ENCODE measurements at places on chromosomes 12 and 14.

- no peak for DNase-seq
Measured at GRCh38 chr12:19608039-19608438, 168.7 kb downstream of the AEBP2 start.

GRCh38 chr12:104055686-104056388 is 5.8 kb upstream of the GLT8D2 start:
- DNase-seq: peak; percentile 76

- DNase-seq: no peak
Measured at GRCh38 chr12:14570231-14570630, 2.5 kb upstream of the PLBD1 start.

GRCh38 chr12:11668611-11669010 is 19.1 kb downstream of the ETV6 start:
- DNase-seq: no peak

DNA sequence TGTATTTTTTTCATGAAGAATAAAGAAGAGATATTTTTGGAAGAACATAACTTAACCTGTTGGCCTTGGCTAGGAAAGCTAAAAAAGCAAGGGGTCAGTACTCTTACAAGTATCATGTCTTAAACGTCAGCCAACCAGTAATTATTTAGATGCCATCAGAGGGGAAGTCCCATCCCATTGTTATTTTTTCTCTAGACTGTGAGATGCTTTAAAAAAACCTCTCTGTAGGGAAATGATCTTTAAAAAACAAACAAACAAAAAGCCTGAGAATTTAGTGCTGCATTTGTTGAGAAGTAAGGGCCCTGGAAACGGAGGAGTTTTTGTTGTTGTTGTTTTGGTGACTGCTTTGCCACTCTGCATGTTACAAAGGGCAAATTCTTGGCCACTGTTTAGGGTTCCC is 474.0 kb downstream of the ZFP36L1 start:
- DNase-seq: no peak

DNA sequence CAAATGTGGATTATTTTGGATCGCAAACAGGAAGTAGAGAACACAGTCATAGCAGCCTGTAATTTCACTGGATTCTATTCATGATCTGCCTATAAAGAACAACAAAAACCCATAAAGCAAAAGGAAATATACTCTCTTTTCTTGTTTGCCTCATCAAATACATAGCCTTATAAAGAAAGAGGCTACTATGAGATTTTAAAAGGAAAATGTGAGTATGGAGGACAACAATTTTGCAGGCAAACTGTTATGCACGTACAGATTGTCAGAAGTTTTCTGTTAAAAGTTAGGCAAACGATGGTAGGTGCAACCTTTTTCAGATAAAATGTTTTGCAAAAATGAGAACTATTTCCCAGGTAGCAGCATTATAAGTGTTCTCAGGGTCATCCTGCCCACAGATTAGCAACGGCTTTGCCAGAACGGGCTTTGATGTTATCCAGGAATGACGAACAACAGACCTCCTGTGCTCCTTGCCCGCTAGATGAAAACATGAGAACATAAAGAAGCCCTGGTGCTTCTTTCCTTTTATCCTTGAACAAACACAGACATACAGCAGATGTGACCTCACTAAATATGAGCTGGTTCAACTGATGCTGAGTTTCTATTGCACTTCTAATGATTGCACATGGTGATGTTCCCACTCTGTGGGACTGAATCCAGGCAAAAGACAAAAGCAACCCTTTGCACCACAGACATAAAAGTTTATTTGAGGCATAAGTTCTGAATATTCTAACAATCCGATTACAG is 88.1 kb downstream of the ITPR2 start:
- no peak for DNase-seq

- DNase-seq: no peak
Measured at GRCh38 chr14:68962681-68963080, 16.4 kb downstream of the ACTN1 start.

GRCh38 chr14:31124197-31124596 is 83.4 kb downstream of the HECTD1 start:
- no peak for DNase-seq

DNA sequence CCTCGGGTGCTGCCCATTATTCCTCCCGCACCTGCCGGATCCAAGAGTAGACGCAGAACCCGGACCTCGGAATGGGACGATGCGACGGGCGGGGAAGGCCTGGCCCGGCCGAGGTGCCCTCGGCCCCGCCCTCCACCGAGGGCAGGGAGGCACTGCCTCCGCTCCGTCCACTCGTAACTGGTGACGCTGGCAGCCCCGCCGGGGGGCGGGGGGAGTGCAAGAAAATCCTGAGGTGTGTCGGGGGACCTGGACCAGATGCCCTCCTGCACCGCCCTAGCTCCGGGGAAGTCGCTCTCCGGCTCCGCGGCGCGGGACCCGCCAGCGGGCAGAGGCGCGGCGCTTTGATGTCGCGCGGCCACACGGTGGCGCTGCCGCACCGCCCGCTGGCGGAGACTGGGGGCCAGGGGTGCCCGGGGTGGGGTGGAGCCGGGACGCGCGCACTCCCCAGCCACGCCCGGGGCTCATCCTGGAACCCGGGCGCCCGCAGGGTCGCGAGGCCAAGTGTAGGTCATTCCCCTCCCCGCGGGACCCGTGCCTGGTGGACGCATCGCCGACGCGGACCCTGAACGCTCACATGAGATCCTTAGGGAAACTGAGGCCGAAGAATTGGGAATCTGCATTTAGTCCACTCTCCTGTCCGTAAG is 202.8 kb downstream of the TTC8 start:
- no peak for DNase-seq

DNA sequence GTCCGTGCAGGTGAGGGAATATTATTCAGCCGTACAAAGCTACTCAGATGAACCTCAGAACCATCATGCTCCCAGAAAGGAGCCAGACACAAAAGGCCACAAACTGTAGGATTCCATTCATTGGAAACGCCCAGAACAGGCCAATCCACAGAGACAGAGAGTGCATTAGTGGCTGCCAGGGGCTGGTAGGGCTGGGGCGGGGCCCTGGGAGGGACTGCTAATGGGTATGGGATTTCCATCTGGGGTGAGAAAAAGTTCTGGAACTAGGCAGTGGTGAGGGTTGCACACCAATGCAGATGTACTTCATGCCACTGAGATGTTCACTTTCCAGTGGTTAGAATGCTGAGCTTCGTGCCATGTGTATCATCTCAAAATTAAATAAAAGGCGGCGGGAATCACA is 101.1 kb downstream of the RFLNA start:
- DNase-seq: no peak

Measured in NCI-H1694 (cell line).